Chondrocyte (in vitro differentiated cells): ENCODE measurements at places on chromosomes 12 and 14. TPM values are rescaled to one million over a fixed set of nuclear protein-coding genes. Genes with fewer than 3 reads are reported as not detected.
A peak's percentile ranks its signal among the peaks of the same experiment; 100 is the strongest.

The GPRC5D gene
- not detected in 3 replicates for total RNA-seq

The CCDC184 gene
- total RNA-seq, result 0.22 to 0.56 TPM (median 0.47 TPM) in 3 replicates

The TSPAN19 gene
- total RNA-seq, result not detected in 3 replicates

The ITPK1 gene
- total RNA-seq, result 27.7 to 31.2 TPM (median 28.2 TPM) in 3 replicates

DNA sequence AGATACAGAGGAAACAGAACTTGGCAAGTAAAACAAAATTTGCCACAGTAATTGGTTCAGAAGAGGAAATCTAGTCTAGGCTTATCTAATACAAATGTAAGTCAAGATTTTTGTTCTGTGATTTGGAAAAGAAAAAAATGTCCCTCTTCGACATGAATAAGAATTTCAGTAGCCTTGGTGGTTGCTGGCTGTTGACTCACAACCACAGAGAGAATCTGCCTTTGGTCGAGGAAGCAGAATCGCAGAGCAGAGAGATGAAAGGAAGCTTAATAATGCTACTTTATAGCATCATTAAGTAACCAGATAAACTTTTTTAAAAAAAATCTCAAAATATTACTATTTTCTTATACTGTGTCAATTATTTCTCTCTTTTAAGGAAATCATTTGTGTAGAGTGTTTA is 1096.6 kb downstream of the FLRT2 start:
- no peak for DNase-seq

GRCh38 chr12:49874142-49874897 is 29.4 kb downstream of the FAIM2 start:
- DNase-seq, result peak; percentile 41

DNA sequence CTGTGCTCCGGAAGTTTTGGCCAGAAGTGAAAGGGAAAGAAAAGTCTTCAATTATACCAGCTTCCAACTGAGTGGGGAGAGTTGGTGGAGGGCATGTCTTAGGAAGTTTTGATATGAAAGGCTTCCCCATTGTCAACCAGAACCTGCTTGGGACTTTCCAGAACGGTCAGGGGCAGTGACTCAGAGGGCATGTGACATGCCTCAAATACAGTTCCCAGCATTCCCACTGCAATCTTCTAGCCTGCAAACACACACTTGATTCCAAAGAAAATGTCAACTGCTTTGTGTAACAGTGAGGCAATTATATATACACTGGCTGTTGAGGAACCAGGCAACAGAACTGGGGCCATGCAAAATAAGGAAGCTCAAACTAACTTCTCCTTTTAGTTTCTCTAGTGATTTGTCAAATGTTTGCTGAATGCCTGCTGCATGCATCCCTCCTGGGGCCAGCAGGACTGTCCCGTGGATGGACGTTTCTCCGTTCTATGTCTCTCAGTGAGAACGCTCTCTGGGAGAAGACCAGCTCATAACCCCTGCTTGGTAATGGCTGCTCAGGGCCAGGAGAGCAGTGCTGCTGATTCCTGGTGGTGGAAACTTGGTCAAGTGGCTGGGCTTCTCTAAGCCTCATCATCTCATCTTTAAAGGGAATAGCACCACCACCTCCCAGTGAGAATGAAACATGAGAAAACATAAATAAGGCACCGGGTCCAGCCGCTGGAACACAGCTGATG is 18.3 kb downstream of the SLC25A47 start:
- no peak for DNase-seq

- DNase-seq, result no peak
Measured at GRCh38 chr12:110932046-110932445, 11.7 kb upstream of the MYL2 start.

- no peak for DNase-seq
Measured at GRCh38 chr12:108580531-108580930, 17.4 kb downstream of the TMEM119 start.

DNA sequence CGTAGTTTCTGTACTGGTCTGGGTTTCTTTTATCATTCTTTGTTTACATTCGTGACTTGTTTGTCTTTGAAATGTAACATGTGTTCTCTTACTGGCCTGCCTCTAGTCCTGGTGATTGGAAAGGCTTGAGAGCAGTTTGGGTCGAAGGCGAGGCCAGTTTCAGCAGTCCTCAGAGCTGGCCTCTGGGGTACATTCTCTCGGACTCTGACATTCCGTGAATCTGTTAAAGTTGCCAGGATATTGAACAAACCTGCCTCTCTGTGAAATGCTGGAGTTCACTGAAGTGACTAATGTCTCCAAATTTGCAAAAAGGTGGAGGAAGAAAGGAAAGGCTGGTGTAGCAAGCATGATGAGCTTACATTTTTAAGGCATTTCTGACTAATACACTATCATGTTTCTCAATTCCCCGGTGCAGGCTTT is 1.5 kb downstream of the PLEKHA5 start:
- DNase-seq, result no peak

GRCh38 chr12:95460896-95461295 is 13.1 kb upstream of the METAP2 start:
- no peak for DNase-seq

- DNase-seq, result no peak
Measured at GRCh38 chr14:65485516-65485915, 73.0 kb downstream of the FUT8 start.
